ENCODE measurements at places on chromosomes 11 and 22.

DNA sequence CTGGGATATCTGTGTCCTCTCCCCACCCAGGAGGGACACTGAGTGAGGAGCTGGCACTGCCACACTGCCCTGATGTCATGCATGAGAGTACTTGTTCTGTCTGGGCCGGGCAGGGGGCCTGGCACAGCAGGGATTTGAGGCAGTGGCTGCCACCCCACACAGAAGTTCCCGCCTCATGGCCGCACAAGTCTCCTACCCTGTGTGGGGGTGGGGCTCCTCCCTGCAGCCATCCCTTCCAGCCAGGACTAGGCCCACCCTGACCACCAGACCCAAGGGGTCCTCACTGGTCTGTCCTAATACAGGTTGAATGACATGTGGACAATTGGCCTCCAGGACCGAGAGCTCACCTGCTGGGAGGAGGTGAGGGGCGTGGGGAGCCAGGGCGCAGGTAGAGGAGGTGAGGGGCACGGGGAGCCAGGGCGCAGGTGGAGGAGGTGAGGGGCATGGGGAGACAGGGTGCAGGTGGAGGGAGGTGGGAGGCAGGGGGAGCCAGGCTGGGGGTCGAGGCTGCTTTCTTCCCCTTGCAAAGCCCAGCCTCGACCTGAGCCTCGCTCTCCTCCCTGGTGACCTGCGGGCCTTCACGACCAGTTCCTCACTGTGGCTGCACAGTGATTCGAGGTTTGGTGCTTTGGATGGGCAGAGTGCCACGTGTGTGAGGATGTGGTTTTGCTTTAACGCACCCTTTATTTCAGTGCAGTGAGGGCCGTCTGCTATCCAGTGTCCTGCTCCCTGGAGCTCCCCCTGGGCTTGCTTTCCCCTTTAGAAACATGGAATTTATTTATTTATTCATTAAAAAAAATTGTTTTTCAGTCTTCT, 7.4 kb downstream of the LZTR1 start:
- DNase-seq, result no peak

GRCh38 chr11:95335989-95336388, 105.0 kb upstream of the SESN3 start:
- DNase-seq, result no peak

DNA sequence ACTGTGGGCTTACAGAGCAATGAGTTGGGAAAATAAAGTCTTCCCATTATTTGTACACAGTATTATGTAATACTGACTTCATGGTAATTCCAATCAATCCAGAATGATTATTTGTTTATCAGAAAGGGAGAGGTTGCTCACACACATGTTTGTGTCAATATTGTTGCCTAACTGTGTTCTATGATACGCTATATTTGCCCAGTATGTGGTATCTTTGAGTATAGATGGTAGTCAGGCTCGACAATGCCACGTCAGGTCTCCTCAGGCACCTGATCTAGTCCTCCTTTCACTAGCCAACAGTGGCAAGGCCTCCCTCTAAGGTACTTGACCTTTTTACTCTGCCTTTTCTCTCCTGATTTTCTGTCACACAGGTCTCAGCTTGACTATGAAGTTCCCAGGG, 5.3 kb downstream of the DNHD1 start:
- DNase-seq, result no peak

DNA sequence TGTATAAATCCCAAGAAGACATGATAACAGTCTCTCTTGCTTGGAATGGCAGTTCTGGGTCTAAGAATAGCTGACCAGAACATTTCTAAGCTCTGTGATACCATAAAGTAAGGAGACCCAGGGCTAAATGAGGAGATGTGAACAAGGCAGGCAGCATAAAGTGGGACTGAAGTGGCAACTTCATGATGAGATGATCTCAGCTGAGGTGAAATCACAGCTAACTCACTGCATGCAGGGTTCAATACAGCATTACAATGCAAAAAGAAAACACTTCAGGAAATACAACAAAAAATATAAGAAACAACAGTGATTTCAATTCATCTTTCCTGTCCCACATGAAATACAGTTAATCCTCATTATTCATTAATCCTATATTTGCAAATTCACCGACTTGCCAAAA, 44.6 kb downstream of the MRE11 start:
- no peak for DNase-seq

DNA sequence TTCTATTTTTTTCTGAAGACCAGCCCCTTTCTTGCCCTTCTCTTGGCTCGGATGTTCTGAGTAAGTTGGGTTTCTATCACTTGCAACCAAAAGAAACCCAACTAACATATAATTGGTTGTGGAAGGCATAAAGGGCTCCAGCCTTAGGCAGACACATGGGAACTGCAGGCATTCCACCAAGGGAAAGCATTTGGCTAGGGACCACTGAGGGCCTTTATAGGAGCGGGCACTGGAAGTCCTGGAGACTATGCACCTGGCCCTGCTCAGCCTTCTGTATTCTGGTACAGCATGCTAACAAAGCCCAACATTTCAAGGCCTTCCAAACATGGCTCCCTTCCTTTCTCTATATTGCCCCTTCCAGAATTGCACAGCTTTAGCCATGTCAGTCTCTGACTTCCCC, 17.6 kb upstream of the LMO1 start:
- DNase-seq, result peak; percentile 72

DNA sequence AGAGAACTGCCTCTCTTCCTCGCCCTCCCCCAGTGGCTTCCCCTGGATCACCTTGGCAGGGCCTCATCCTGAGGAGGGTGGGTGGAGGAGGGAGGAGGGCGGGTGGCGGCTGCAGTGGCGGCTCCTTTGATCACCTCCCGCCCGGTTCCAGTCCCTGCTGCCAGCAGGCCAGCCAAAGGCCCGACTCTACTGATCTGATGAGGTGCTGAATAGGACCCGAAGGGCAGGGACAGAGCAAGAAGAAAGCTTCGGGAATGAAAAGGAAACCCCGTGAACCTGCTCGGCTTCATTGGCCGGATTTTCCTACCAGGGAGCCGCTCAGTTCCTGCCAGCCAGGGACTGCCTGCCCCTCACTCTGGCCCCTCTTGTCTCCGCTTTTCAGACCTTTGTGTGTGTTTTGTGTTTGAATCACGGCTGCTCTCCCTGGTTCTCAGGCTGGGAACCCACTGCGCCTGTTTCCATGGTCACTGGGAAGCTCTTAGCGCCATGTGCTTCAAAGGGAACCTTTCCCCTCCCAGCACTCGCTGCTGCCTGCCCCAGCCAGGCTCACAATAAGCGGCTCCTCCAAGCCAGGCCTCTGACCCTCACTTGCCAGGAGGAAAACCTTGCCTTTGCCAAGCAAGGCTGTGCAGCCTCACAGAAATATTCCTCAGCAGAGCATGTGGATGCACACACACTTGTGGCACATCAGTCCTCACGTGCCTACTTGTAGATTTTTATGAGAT, 56.8 kb downstream of the C22orf31 start:
- DNase-seq, result no peak

GRCh38 chr11:110772863-110773262, 60.6 kb upstream of the ARHGAP20 start:
- no peak for DNase-seq

- DNase-seq, result no peak
Measured at GRCh38 chr22:40181323-40181722, 3.6 kb downstream of the TNRC6B start.

GRCh38 chr11:96074551-96075310, 150.8 kb upstream of the MTMR2 start:
- no peak for DNase-seq

- DNase-seq, result no peak
Measured at GRCh38 chr22:30031764-30032455, 48.4 kb upstream of the HORMAD2 start.

- no peak for DNase-seq
Measured at GRCh38 chr11:10076458-10077141, 217.4 kb downstream of the SBF2 start.

GRCh38 chr11:73186294-73186850, 31.7 kb upstream of the P2RY2 start:
- no peak for DNase-seq

- DNase-seq, result no peak
Measured at GRCh38 chr11:75293903-75294302, 53.3 kb downstream of the TPBGL start.

DNA sequence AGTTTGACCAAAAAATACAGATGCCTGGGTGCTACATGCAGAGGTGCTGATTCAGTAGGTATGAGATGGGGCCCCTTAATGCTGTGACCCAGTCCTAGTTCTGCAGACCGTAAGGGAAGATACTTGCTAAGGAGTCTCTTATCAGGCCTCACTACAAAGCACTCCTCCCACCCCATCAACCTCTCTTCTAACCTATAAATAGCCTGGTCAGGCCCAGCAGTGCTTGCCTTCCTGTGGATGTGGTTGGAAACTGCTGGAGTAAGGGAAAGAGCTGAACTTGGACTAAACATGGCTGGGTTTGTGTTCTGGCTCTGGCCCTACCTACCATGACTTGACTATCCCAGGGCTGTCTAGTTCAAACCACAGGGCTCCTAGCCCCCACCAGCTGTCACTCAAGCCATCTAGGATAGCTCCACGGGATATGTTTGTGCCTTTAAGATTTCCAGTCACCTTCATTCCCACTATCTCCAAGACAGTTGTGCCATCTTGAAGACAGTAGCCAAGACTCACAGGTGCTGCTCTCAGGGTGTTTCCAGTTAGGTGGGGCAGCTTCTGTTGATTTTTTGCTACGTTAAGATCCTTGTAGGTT, 9.5 kb upstream of the DKK3 start:
- DNase-seq, result no peak

DNA sequence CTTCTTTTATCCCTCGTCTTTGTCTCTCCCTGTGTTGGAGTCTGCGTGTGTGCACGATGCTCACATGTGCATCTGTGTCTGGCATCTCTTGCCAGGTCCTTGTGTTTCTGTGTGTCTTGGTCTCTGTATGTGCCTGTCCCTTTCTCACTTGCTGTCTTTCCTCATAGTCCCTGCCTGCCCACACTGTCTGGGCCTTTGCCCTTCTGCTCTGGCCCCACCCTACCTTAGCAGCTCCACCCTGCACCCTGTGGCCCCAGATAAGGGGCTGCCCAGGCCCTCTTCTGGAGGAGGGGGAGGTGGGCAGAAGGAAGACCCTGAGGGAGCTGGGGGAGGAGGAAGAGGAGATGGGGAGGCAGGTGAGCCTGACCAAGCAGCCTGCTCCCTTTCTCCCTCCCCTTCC, 2.8 kb downstream of the EHBP1L1 start:
- DNase-seq, result no peak

DNA sequence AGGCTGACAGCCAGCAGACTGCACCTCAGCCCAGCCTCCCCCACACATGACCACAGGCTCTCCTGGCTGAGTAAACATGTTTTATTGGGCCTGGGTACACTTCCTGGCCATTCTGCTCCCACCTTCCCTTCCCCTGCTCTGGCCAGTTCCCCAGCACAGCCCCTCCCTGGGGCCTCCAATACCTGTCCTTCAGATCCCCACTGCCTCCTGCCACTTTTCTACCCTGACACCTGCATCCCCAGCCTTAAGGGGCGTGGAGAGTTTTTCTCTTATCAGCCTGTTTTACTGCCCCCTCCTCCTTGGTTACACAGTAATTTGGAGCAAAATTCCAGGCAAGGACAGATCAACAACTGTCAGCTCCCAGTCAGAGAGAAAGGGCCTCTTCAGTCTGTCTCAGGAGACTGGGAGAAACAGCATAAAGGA, at the start of gene ISX:
Gene ISX (plus strand): TSS at position 363 of the 423 bp plus-strand sequence. CDS start 930 bp downstream, outside the sequence.
- no peak for DNase-seq

- no peak for DNase-seq
Measured at GRCh38 chr11:86934926-86935579, 20.1 kb downstream of the FZD4 start.

DNA sequence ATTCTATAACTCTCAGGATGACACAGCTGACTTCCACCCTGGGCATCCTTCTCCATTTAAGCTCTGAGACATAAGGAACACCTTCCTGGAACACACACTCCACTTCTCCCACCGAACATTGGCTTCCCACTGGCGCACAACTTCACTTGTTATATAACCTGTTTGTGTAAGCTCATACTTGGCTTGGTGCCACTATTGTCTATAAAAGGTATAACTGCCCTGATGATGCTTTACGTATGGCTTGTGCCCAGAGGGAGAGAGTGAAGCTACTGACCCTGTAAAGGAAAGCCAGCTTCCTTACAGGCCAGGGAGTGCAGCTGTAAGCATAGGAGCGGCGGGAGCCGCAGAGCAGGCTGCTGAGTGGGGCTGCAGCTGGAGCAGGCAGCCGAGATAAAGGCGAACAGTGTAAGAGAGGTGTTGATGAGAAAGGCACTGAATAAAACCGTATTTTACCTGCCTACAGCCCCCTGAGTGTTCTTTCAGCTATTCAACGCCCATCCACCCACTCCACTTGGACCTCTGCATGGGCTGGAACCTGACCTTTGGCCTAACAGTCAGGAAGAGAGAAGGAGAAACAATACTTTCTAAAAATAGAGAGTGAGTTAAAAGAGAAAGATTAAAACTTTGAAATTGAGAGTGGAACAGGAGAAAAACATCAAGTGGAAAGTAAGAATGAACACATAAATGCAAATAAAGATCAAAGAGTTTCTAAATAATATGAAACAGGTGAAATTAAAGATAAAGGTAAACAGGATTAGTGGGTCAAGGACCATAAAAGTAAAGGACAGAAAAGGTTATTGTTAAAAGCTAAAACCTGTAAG, 252.1 kb upstream of the ARHGAP42 start:
- DNase-seq, result no peak

- peak; percentile 98 for DNase-seq
Measured at GRCh38 chr22:37545703-37546436, 14.4 kb upstream of the CDC42EP1 start.

GRCh38 chr22:21106000-21106399, 60.3 kb downstream of the LRRC74B start:
- no peak for DNase-seq

DNA sequence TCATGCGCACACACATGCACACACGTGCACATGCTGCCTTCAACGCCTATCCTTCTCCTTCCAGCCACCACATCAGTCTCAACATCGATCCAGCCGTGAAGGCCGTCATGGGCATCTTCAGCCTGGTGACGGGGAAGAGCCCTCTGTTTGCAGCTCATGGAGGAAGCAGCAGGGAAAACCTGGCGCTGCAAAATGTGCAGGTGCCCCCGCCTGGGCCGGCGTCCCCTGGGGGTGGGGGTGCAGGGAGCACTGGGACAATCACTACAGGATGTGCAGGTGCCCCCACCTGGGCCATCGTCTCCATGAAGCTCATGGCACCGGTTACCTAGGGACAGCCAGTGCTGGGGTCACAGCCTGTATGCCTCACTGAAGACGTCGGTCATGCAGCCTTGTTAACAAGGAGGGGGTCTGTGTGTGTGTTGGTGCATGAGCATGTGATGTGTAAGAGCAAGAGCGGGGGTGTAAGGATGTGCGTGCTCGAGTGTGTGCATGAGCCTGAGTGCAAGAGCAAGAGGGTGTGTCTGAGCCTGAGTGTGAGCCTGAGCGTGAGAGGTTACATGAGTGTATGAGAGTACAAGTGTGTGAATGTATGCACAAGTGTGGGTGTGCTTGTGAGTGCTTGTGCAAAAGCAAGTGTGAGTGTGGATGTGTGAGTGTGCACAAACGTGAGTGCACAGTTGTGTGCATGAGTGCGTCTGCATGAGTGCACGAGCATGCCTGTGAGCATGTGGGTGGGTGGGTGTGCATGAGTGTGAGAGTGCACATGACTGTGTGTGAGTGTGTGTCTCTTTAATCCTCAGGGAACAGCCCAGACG, 31.5 kb downstream of the NADSYN1 start:
- peak; percentile 72 for DNase-seq

DNA sequence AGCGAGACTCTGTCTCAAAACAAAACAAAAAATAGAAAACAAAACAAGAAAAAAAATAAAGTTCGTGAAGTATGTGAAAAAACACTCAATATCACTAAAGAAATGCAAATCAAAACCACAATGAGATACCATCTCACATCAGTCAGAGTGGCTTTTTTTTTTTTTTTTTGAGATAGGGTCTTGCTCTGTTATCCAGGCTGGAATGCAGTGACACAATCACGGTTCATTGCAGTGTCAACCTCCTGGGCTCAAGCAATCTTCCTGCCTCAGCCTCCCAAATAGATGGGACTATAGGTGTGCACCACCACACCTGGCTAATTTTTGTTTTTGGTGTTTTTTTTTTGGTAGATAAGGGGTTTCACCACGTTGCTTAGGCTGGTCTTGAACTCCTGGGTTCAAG, 37.5 kb downstream of the ATG16L2 start:
- no peak for DNase-seq
